ENCODE measurements at places on chromosomes 16 and 17.

DNA sequence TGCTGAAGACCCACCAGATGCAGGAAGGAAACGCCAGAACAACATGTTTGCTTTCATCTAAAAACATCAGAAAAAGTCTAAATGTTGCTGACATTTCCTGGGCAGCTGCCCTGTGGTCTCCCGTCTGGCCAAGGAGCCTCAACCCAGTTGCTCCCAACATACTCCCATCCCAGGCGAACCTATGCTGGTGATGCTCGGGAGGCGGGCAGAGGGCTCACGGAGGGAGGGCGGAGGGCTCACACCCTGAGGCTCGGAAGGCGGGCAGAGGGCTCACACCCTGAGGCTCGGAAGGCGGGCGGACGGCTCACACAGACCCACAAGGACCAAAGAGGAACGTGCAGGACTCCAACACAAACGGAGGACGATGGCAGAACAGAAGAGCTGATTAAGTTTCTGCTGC lies 135.4 kb downstream of the ANKRD11 start:
- DNase-seq, result no peak

DNA sequence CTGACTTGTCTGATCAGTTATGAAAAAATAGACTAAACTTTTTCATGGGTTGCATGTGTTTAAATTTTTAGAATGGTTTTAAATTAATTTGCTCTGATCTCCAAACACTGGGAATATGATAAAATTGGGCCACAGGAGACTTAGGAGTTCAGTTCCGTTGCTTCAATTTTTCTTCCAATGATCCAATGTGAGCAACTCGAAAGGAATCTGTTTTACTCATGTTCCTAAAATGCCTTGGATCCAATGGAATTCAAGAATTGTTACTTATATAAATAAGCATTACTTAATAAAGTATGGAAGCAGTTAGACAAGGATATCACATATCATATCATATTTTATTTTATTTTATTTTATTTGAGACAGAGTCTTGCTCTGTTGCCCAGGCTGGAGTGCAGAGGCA lies 56.0 kb upstream of the NACA2 start:
- no peak for DNase-seq

DNA sequence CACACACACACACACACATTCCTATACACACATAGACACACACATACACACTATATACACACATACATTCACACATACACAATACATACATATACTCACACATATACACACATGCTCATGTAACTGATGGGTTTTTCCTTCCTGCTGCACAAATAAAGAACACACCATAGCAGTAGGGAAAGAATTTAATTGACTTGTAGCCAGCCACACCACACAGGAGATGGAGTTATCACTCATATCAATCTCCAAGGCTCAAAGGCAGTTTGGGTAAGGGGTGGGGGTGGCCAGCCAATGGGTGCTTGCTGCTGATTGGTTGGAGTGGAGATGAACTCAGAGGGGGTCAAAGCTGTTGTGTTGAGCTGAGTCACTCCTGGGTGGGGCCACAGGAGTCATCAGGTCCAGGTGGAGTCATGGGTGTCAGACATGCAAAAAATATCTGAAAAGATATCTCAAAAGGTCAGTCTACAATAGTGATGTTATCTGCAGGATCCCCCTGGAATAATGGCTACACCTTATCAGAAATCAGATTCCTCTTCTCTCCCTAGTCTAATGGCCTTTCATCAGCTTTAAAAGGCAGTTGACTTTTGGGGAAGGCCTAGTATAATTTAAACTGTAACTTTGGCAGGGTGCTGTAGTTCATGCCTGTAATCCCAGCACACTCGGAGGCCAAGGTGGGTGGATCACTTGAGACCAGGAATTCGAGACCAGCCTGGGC lies 46.1 kb downstream of the WSB1 start:
- peak; percentile 97 for DNase-seq

DNA sequence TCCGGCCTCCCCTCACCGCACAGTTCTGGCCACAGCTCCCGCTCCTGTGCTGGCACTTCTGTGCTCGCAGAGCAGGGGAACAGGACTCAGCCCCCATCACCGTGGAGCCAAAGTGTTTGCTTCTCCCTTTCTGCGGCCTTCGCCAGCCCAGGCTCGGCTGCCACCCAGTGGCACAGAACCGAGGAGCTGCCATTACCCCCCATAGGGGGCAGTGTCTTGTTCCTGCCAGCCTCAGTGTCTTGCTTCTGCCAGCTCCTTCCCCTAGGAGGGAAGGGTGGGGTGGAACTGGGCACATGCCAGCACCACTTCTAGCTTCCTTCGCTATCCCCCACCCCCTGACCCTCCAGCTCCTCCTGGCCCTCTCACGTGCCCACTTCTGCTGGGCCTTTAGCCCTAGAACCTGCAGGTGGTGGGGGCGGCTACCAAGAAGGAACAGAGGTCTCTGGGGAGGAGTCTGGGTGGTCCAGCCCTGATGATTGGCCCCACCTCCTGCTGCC lies 645 bp upstream of the ELMO3 start:
- DNase-seq, result peak; percentile 63

GRCh38 chr17:73318836-73319235 lies 7.0 kb upstream of the CDC42EP4 start:
- peak; percentile 68 for DNase-seq

- no peak for DNase-seq
These were observed 19.9 kb upstream of the OSGIN1 start for GRCh38 chr16:83932955-83933673.

DNA sequence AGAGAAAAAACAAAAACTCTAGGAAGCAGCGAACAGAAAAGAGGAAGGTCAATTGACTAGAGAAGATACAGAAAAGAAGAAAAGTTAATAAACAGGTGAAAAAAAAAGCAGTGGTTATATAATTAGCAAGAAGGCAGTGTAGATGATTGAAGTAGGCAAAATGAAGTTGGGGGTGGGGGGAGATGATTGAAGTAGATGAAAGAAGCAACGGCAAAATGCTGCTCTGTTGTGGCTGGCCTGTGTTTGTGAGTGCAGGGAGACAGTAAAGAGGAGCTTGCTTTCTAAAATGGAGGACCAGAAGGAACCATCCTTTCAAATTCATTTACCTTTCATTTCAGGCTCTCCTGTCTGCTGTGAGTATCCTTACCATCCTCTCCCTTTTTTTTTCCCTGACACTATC lies 3.6 kb downstream of the EVI2B start:
- no peak for DNase-seq

DNA sequence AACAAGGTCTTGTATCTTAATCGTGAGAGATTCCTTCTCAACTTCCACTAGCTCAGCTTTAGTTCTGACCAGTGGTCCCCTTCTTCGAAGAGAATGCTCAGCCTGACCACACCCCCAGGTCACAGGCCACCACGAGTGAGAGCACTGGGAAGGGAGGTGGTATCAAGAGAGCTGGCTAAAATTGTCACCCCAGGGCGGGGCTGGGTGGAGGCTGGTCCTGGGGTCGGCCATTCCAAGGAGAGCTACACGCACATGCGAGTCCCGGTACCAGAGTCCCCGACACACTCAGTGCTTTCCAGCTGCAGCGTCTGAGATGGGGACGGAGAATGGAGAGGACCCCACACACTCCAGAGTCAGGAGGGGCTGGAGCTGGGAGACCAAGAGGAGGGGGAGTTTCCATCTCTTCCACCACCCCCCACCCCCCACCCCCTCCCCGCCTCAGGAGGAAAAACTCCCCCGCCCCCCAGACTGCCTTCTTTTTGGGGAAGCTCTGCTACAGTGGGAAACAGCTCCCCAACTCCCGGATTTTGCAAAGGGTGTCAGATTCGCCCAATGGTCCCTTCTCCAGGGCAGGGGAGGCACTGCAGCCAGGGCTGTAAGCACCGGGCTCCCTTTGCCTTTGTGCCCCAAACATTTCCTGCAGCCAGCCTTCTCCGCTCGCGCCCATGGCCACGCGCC lies 1.6 kb downstream of the C1QL1 start:
- no peak for DNase-seq

- no peak for DNase-seq
These were observed 54.6 kb upstream of the TNRC6A start for GRCh38 chr16:24674877-24675276.

DNA sequence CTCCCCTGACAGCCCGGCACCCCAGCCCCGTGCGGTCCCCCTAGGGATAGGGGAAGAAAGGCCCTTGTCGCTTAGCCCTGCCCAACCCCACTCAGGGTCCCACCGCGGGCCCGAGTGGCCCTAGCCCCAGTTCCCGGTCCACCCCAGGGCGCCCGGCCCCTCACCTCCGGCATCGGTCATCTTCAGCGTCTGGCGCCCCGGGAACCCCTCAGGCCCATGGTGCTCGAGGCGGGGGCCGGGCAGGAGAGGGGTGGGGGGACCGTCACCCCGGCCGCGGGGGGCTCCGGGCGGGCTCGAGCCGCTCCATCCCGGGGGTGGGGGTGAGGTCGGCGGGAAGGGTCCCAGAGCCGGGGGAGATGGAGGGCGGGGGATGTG lies 620 bp downstream of the SAMD14 start:
- no peak for DNase-seq

GRCh38 chr16:12769525-12769924 lies 34.2 kb downstream of the CPPED1 start:
- DNase-seq, result no peak

DNA sequence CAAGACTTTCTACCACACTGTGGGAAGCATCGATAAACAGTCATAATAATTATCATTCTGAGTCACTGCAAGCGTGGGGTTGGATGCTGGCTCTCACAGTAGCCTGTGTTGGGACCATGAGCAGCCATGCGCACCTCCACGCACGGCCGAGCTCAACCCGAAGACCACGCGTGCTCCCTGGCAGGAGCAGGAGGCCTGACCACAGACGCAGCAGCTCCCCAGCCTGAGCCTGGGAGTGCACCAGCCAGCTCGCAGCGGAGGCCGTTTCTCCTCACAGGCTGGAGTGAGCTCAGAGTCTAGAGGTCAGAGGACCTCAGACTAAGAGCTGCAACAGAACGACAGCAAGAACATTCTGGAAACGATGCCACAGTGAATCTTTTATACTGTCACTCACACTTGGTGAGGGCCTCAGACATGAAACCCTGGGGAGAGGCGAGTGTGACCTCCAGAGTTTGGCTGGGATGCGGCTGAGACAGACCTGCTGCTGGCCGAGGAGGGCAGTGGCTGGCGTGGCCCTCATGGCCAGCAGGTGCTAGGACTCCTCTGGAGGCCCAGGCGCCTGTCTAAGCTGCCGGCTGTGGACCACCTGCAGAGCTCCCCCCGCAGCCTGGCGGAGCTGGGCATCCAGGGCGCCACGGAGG lies 6.0 kb downstream of the NDUFAF8 start:
- DNase-seq, result no peak

- DNase-seq, result no peak
These were observed 28.1 kb downstream of the TTYH2 start for GRCh38 chr17:74241431-74241830.

DNA sequence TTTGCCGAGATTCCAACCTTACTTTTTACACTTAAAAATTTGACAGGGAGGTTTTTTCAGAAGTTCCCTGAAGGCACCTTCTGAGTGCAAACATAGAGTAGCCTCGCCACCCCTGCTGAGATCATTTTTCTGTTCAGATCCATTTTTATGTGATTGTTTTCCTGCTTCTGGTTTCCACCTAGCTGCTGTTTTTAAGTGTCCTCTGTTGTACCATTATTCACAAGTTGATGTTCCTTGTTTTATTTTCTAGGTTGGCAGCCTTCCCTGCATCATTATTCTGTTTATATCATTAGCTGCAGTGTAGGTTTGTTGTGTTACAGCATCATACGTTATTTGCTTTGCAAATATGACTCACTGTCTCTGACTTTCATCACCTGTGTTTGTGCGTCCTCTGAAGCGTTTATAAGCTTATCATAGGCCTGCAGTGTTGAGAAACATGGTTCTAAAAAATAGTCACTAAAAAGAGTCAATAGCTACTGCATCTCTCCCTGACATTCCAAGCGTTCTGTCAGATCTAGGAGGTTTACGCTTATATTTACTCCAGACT lies 116.9 kb upstream of the CLEC3A start:
- no peak for DNase-seq

GRCh38 chr17:59400858-59401257 lies 69.4 kb downstream of the YPEL2 start:
- no peak for DNase-seq

DNA sequence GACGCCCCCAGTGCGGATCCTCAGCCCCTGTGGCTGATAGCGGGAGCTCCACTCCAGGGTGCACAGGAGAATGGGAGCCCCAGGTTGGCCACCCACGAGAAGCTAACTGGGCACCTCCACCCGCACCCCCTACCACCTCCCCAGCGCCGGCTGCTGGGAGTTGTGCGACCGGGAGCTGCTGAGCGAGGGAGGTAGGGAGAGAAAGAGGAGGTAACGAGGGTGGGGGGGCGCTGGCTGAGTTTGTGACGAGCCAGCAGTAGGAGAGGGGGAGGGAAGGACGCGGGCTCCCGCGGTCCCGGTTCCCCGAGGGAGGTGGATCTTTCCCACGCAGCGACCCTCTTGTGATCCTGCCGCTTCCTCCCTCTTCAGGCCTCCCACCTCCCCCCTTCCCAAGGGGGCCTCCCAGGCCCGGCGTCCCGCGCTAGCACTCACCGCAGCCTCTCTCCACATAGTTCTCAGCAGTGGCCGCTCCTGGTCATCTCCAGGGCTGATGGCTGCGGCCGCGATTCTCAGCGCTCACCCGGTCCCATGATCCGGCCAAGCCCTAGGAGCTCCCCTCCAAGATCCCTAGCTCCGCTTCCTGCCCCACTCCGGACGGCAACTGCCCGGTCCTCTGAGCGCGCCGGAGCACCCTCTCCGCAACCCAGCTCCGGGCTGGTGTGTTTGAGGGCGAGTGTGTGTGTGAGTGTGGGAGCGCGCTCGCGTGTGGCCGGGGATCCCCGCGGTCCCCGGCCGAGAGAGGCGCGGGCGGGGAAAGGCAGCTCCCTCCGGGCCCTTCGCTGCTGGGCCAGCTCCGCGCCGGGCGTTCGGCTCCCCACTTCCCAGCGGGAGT lies at the start of gene GRIN2A:
TSS of gene GRIN2A (minus strand) at position 207 of the 832 bp plus-strand sequence. CDS start 2,017 bp downstream, outside the sequence.
- peak; percentile 52 for DNase-seq

GRCh38 chr17:74280093-74280513 lies 6.1 kb downstream of the DNAI2 start:
- DNase-seq, result no peak

GRCh38 chr17:78925662-78926555 lies 722 bp upstream of the TIMP2 start:
- DNase-seq, result peak; percentile 24

GRCh38 chr17:4605826-4606225 lies 21.5 kb downstream of the SMTNL2 start:
- no peak for DNase-seq

DNA sequence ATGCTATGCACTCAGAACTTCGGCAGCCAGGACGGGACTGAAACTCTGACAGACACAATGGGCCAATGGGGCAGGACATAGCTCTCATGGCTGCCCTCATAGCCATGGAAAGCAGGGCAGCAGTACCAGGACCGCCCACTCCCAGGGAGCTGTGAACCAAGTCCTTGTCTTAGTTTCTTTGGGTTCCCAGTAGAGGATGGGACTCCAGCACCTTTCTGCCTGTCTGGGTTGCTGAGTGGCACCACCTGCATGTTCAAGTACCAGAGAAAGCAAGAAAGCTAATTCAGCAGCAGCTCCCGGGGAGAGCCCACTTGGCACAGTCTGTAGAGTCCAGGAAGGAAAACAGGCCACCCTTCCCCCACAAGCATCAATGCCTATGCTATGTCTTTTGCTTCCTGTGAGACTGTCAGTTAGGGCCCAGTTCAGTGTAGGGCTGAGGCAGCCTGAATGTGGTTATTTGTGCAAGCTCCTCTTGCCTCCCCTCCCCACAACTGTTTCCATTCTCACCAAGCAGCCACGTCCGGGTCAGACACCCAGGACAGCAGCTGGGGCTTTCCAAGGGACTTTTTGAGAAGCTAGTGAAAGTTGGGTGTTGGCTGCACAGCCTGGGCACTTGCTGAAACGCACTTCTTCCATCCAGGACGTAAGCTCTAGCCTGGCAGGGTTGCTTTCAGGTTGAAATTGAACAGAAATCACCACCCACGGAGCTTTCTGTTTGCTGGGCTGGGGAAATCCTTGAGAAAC lies 7.8 kb downstream of the SUPT4H1 start:
- DNase-seq, result no peak

- DNase-seq, result no peak
These were observed 146.4 kb upstream of the CHMP6 start for GRCh38 chr17:80845069-80845862.

Measured in mesendoderm (in vitro differentiated cells).